NCI-H1436 treated with DMSO at 0.1 percent for 48 hours (cell line): ENCODE measurements at places on chromosomes 7 and 10.

DNA sequence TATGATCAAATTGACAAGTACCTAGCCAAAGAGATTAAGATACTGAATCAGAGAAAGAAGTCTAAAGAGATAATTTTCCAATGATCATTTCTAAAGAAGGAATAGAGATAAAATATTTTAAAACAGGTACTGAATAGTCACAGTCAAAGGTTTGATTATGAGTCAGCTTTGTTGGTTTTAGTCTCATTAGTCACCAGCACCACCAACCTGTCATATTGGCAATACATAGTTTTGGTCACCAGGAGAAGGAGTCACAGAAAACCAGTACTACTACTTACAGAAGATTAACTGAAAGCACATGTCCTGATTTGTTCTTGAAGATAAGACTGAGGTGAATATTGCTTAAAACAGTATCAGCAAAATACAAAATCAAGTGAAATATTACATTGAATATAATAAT lies 34.6 kb downstream of the ZEB1 start:
- DNase-seq = no peak

DNA sequence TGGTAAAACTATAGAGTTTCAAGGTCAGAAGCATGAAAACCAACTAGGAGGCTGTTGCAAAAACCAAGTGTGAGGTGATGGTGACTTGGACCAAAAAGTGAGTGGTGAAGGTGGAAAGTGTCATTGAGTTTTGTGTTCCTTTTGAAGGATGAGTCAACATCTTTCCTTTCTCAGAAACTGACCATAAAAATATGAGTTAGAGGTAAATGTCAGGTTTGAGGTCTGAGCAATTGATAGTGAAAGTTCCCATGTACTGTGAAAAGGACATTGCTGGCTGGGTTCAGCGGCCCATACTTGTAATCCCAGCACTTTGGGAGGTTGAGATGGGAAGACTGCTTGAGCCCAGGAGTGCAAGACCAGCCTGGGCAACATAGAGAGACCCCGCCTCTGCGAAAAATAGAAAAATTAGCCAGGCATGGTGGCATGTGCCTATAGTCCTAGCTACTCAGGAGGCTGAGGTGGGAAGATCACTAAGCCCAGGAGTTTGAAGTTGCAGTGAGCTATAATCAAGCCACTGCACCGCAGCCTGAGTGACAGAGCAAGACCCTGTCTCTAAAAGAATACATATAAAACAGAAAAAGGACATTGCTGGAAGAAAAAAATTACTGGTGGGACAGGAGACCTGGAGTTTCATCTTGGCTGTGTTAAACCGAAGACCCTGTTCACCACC lies 89.3 kb upstream of the ARID5B start:
- DNase-seq = no peak

GRCh38 chr7:20021066-20021465 lies 196.1 kb downstream of the MACC1 start:
- no peak for DNase-seq

- no peak for DNase-seq
These were observed 58.9 kb downstream of the SH2D4B start for GRCh38 chr10:80596391-80597257.

- no peak for DNase-seq
These were observed 248.9 kb upstream of the IGFBP3 start for GRCh38 chr7:46170021-46170420.

- DNase-seq = no peak
These were observed 176.1 kb upstream of the TNS3 start for GRCh38 chr7:47757921-47758411.

- DNase-seq = no peak
These were observed 79.0 kb downstream of the COBL start for GRCh38 chr7:51237446-51238133.

DNA sequence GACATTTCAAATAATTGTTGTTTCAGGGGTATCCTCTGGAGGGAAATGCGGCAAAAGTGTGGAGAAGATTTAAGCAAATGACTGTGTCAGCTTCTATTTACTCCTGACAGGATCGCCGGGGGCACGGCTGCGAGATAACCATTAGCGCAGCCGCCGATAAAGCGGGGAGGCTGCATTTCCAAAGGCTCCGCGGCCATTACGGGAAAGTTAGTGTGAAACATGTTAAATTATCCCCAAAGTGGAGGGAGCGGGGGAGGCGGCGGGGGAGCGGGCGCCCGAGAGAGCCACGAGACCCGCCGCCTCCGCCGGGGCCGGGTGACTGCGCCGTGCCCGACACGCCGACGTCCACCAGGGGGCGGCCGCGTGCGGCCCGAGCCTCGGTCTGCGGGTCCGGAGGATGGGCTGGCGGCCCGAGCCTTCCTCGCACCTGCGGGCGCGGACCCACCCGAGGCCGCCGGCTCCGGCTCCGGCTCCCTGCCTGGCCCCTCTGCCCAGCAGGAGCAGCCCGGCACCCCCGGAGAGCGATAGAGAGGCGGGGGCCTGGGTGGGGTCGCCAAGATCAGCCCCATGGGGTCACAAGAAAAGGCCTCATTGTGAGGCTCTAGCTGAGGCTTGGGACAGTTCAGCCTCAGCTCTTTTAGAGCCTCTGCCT lies 74.4 kb upstream of the PAX2 start:
- DNase-seq = no peak

- no peak for DNase-seq
These were observed 65.8 kb upstream of the PRSS58 start for GRCh38 chr7:142323706-142324105.

DNA sequence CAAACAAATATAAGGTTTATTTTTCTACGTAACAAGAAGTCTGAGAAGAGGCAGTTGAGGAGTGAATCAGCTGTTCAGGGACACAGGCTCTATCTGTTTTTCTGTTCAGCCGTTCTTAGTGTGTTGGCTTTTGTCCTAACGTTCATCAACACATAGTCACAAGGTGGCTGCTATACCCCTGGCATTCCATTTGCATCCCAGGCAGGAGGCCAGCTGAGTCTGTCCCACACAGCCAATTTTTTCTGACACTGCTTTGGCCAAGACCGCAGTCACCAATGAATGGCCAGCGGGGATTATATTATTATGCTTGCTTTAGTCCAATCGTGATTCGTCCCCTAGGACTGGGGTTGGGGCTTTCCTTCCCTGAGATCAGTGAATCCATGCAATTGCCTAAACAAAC lies 143.4 kb upstream of the CHST15 start:
- no peak for DNase-seq

DNA sequence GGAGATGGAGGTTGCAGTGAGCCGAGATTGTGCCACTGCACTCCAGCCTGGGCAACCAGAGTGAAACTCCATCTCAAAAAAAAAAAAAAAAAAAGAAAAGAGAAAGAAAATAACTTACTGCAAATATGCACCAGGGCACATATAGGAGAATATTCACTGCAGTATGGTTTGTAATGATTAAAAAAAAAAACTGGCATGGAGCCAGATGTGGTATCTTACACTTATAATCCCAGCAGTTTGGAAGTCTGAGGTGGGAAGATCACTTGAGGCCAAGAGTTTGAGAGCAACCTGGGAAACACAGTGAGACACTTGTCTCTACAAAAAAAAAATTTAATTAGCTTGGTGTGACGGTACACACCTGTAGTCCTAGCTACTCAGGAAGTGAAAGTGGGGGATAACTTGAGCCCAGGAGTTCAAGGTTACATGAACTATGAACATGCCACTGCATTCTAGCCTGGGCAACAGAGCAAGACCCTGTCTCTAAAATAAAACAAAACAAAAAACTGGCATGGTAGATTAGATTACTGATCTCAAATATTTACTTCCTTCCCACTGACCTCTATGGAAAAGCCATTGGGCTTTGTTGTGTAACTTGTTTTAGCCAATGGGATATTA lies 85.6 kb downstream of the MICU1 start:
- no peak for DNase-seq

- DNase-seq = no peak
These were observed 31.6 kb upstream of the LAMB1 start for GRCh38 chr7:108034586-108034985.

- DNase-seq = no peak
These were observed 13.8 kb upstream of the NRF1 start for GRCh38 chr7:129597672-129598071.

DNA sequence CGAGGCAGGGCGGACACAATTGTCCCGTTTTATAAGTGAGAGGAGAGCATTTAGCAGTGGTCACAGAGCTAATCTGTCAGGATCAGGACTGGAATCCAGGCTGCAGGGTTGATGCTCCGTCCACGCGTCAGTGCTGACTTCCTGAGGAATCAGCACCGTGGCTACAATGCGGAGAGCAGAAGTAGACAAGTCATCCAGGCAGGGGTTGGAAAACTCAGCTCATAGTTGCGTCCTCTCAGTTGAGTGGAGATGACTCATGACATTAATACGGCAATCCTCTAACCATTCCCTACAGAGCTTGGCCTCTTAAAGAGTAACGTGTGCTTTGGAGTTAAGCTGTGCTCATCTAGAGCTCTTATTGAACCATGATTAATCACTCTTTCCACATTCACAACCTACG lies 17.1 kb upstream of the HTR5A start:
- DNase-seq = no peak

DNA sequence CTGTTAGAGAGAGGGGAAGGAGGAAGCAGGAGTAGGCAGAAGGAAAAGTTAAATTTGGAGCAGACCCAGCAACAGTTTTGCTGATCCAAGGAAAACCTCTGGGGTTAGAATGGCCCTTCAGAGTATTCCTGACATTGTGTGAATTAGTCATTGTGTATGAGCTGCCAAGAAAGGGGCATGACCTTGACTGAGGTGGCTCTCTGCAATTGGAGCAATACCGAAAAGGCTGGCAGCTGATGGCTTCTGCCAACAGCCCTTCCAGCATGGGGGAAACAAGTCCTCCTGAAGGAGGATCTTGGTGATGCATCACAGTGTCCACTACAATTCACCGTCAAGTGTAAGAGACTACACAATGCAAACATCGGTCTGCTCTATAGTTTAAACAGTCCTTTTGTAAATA lies 20.6 kb upstream of the WASL start:
- DNase-seq = no peak

GRCh38 chr7:37577412-37577811 lies 106.2 kb upstream of the GPR141 start:
- DNase-seq = no peak

- no peak for DNase-seq
These were observed 634.8 kb downstream of the TYW1 start for GRCh38 chr7:67631476-67631875.

DNA sequence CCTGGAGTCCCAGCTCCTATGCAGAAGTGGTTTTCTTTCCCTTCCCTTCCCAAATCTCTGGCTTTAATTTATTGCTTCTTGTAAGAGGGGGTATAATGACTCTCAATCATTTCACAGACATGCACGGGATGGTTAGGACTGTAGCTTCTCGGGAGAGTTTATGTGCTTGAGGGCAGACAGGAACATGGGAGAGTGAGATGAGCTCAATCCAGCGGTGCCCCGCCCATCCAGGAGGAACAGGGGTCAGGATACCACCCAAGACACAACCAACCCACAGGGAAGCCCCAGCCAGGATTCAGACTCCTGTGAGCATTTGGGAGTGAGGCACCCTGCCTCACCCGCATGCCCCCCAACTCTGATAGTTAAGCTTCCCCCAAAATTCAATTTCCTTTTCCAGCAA lies 33.7 kb upstream of the GATAD1 start:
- DNase-seq = no peak

DNA sequence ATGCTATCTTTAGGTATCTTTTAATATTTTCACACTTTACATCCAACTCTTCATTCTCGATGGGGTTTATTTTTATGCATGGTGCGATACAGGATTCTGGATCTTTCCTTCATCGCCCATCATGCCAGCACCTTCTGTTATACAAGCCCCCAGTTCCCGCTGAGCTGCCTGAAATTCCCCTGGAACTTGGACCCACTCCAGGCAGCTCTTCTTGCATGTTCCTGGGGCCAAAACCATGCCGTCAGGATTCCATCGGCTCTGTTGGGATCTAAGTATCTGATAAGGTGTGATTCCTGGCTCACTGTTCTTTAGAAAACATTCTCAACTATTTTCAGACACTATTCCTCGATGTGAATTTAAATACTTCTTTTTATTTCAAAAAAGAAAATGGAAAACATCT lies 40.5 kb upstream of the PPP2R2D start:
- no peak for DNase-seq

- no peak for DNase-seq
These were observed 1.8 kb upstream of the MICALL2 start for GRCh38 chr7:1460821-1461645.

GRCh38 chr10:48390933-48391845 lies 84.7 kb downstream of the MAPK8 start:
- no peak for DNase-seq

DNA sequence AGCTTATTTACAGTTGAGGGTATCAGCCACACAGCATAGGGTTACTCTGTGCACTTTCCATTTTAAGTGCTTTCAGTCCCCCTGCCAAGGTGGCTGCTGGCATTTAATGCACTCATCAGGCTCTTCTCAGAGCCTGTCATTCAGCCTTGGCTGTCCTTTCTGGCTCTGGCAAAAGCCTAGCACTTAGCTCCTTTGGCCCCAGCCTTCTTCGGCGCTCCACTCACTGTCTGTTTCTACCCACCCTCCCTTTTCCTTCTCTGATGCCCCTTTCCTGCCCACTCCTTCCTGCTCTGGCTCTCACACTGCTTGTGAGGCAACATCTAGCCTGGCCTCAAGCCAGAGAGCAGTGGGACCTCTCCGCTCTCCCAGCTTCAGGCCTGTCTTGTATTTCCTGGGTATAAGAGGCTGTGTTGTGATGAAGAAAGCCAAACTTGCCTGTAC lies 60.2 kb downstream of the WIPF3 start:
- no peak for DNase-seq

GRCh38 chr7:135251496-135252391 lies 18.1 kb downstream of the STRA8 start:
- no peak for DNase-seq

- DNase-seq = no peak
These were observed 86.1 kb upstream of the PPP2R2D start for GRCh38 chr10:131814567-131815265.

DNA sequence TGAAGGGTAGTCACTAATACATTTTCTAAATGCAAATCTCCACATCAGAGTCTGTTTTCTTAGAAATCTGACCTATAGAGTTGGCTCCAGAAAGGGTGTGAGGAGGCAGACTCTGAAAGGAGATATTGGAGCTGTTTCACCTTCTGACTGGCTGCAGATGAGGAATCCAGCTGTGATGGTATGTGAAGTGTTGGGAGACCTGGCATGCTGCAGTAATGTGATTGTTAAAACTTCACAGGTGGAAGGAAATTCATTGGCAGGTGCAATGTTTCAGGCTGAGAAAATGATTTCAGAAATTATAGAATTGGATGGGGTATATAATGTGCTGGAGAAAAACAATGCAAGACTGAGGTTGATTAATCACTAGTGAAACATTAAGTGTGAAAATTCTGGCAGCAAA lies 1134.0 kb upstream of the LRRN3 start:
- no peak for DNase-seq

DNA sequence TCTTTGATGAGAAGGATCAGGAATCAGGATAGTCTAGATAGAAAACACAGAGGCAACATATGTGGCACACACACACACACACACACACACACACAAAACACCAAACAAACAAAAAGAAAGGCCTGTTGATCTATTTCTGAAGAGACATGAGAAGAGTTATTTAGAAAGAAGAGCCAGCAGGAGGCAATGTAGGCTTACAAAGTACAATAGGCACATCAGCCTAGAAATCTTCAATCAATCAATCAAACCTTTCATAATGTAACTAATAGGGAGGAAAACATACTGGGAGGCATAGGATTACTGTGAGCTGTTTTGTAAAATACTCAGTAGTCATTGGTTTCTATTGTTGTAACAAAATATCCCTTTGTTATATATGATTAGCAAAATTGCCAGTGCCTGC lies 47.3 kb upstream of the TES start:
- DNase-seq = no peak
